Activated T-helper 1 cell treated with Interleukin-2 at 50 U/mL for 16 hours (primary cell): ENCODE measurements at places on chromosomes 5 and 9.
A peak's percentile ranks its signal among the peaks of the same experiment; 100 is the strongest.

DNA sequence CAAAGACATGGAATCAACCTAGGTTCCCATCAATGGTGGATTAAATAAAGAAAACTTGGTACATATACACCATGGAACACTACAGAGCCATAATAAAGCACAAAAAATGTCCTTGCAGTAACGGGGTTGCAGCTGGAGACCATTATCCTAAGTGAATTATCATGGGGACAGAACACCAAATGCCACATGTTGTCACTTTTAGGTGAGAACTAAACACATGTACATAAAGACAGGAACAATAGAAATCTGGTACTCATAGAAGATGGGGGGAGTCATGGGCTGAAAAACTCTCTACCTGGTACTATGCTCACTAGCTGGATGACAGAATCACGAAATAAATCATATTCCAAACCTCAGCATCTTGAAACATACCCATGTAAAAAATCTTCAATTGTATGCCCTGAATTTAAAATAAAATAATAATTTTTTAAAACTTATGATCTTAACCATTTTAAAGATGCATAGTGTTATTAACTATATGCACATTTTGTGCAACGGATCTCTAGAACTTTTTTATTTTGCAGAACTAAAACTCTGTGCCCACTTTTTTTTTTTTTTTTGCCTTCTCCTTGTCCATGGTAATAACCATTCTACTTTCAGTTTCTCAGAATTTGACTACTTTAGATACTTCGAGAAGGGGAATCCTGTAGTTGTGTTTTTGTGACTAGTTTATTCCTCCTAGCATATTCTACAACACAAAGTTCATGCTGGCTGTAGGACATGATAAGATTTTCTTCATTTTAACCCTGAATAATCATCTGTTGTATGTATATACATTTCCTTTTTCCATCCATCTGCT is 1081.6 kb upstream of the ACO1 start:
- DNase-seq, result no peak

GRCh38 chr5:147098233-147098790 is 136.5 kb upstream of the STK32A start:
- no peak for DNase-seq

- no peak for DNase-seq
Observed at GRCh38 chr5:90689064-90689463, 130.5 kb downstream of the ADGRV1 start.

GRCh38 chr9:114214181-114214580 is 58.8 kb downstream of the COL27A1 start:
- DNase-seq, result no peak

- DNase-seq, result no peak
Observed at GRCh38 chr9:108850293-108850897, 5.4 kb downstream of the ACTL7B start.

GRCh38 chr5:139251281-139251687 is 42.3 kb upstream of the MATR3 start:
- no peak for DNase-seq

DNA sequence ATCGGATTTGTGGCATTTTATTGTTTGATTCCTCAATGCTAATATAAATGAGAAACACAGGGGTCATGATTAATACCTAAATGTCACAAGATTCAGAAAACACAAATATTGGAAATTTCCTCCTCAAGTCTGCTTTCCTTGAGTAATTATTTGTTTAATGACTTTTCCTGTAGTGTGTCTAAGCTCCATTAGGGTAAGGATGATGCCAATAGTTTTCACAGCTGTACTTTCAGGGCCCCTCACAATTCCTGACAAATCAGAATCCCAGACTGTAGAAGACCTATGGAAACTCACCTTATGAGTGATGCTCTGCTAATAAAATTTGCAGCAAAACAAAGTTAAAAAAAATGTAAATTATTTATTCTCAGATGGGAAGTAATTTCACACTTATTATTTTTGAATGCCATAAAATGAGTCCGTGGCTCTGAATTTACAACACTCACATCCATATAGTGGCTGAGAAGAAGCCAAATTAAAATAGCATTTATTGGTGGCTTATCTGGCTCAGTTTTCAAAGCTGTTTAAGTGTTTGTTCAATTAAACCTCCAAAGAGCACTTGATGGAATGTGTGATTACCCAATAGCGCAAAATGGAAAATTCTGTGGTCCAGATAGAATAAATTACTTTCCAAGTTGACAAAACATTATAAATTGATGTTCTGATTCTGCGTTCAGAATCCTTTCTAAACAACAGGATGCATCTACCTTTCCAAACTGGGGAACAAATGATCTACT is 1.6 kb upstream of the SPINK14 start:
- no peak for DNase-seq

DNA sequence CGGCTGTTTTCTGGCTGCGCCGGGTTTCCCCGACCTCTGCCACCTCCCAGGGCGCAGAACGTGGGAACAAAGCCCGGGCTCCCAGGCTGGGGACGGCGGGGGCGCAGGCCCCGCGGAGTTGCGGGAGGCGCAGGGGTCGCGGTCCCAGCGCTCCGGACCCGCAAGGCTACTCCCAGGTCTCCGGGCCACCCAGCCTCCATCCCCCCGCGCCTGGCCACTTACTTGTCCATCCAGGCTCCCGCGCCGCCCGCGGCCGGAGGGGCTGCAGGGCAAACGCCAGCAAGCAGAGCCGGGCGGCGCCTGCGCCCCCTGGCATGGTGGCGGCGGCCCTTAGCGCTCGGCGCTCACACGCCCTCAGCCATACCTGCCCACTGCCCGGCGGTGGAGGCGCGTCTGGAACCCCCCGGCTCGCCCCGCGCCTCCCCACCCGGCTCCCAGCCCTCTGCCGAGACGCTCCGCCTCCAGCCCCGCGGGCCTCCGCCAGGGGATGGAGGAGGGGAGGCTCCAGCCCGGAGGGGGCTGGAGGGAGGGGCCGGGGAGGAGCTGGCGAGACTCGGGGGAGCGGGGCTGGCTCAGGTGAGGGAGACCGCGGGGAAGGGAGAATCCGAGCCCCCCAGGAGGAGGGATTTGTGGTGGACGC is at the start of gene ADAM19:
Gene ADAM19, minus strand, starts transcription at position 395 of the 640 bp plus-strand sequence. Its CDS starts 79 bp downstream, at position 316.
- DNase-seq, result peak; percentile 33

- no peak for DNase-seq
Observed at GRCh38 chr9:131101207-131101964, 5.1 kb downstream of the AIF1L start.

- no peak for DNase-seq
Observed at GRCh38 chr9:129289131-129289731, 111.2 kb upstream of the IER5L start.
